NCI-H2081 treated with DMSO at 0.1 percent for 48 hours (cell line): ENCODE measurements at places on chromosomes 5 and 9.

DNA sequence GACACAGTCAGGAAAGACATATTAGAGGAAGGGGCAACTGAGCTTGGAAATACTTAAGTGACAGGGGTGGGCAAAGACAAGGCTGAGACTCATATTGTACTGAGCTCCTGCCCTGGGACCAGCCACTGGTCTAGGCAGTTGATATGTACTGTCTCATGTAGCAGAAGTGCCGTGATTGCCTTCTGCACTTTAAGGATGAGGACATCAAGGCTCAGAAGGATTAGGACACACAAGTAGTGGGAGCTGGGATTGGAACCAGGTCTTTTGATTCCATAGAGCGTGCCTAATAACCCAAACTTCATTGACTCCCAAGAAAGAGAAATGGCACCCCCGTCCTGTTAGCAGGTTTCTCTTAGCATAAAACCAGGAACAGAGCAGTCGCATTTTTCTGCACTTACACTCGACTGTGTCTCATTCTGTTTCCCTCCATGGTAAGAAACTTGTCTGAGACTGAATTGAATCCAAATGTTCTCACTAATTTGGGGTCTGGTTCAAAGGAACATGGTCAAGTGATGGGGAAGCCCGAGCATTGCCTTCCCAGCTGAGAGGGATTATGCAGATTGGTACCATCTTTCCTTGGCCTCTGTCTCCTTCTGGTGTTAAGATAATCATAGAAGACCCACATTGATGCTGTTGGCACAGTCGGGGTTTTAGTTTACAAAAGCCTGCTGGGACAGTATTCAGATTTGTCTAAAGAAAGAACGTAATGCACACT, 70.4 kb downstream of the ANGPTL2 start:
- no peak for DNase-seq

GRCh38 chr9:20244271-20244670, 378.0 kb downstream of the MLLT3 start:
- no peak for DNase-seq

- DNase-seq, result no peak
Observed at GRCh38 chr5:98763001-98763630, 10.3 kb upstream of the RGMB start.

GRCh38 chr5:57989378-57989777, 470.5 kb downstream of the PLK2 start:
- no peak for DNase-seq

GRCh38 chr5:133360693-133361472, 251.5 kb downstream of the FSTL4 start:
- no peak for DNase-seq

DNA sequence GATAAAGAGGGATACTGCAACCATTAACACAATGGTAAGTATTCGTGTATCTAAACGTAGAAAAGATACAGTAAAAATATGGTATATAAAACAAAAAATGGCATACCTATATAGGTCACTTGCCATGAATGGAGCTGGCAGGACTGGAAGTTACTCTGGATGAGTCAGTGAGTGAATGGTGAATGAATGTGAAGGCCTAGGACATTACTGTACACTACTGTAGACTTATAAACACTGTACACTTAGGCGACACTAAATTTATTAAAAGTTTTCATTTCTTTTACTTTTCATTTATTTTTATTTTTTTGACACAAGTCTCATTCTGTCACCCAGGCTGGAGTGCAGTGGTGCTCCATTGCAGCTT, 14.1 kb downstream of the TDRD7 start:
- DNase-seq, result no peak

DNA sequence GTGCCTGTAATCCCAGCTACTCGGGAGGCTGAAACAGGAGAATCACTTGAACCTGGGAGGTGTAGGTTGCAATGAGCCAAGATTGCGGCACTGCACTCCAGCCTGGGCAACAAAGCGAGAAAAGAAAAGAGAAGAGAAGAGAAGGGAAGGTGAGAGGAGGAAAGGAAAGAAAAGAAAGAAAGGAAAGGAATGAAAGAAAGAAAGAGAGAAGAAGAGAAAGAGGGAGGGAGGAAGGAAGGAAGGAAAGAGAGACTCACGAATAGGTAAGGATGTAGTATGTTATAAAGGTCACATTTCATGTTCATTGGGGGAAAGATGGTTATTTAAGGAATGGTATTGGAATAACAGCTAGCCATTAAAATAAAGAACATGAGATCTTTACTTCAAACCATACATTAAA, 10.4 kb upstream of the ANP32B start:
- no peak for DNase-seq
